Activated CD4-positive, CD25-positive, alpha-beta regulatory T cell (primary cell): ENCODE measurements at places on chromosomes 3 and 15.

DNA sequence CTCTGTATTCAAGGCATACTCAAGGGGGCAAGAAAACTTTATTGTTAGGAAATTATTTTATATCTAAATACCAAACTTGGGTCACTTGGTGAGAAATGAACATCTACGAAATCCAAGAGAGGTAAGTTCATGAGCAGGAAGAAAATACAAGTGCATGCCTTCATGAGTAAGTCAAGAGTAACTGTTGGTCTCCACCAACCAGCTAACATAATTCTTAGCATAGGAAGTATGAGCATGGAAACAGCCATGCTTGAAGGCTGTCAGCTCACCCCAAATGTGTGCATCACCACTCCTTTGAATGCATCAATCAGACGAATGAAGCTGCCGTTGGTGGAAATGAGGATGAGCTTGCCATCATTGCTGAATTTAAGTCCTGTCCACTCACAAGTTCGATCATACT, 13.9 kb downstream of the PPM1M start:
- DNase-seq = no peak

DNA sequence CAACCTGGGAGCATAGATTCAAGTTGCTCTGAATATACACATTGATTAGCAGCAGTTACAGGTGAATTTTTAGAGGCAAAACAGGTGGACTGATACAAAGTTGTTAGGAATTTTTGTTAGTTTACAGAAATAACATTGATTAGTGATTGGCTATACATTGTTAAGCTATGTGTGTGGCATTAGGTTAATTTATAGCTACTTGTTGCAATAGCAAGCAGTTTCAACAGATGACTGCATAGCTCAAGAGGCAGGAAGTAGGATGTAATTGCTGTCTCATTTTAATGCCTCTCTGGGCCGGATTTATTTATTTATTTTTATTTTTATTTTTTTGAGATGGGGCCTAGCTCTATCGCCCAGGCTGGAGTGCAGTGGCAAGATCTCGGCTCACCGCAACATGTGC, 99.7 kb downstream of the TCF12 start:
- DNase-seq = no peak

DNA sequence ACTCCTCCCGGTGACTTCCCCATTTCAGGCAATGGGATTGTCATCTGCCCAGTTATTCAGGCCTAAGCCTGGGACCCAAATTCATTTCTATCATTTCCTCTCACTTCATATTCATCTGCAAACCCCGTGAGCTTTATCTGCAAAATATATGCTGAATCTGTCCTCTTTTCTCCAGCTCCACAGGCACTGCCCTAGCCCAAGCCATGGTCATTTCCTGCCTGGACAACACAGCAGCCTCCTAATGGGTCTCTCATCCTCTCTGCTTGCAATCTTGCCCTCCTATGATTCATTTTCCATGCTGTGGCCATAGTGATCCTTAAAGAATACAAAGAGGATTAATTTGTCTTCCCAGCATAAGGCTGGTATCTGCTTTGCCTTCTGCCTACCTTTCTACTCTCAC, 6.1 kb downstream of the RBP2 start:
- DNase-seq = no peak

- DNase-seq = no peak
Measured at GRCh38 chr3:112746675-112747280, 99.9 kb downstream of the CD200R1L start.

DNA sequence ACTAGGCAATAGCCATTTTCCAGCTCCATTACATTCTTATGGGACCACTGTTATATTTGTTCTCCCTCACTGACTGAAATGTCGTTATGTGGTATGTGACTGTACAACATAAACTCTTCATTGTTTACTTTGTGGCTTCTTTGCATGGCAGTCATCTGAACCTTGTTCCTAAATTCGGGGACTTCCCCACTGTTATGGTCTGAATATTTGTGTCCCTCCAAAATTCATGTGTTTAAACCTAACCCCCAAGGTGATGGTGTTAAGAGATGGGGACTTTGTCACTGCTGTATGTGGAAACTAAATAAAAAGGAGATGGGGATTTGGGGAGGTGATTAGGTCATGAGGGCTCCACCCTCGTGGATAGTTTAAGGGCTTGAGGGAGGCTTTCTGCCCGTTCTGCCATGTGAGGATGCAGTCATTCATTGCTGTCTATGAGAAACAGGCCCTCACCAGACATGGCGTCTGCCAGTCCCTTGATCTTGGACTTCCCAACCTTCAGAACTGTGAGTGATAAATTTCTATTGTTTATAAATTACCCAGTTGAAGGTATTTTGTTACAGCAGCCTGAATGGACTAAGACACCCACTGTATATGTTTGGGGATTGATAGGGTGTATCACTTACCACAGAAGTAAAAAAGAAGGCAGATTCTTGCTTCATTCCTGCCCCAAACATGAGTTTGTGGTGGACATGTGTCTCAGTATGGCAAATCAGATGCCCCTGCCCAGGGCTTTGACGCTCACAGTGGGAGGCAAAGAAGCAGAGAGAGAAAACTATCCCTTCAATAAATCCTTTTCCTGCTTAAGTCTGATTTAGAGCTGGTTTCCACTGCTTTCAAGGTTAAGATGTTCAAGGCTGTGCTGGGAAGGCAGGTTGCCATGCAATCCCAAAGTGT, 138.0 kb upstream of the UBE2E1 start:
- DNase-seq = no peak

DNA sequence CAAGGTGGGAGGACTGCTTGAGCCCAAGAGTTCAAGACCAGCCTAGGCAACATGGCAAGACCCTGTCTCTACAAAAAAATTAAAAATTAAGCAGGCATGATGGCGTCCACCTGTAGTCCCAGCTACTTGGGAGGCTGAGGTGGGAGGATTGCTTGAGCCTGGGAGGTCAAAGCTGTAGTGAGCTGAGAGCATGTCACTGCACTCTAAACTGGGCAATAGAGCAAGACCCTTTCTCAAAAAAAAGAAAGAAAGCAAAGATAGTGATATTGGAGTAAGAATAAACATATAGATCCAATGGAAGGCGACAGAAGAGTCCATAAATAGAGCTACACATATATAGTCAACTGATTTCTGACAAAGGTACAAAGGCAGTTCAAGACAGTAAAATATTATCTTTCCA, 21.3 kb upstream of the ANKRD28 start:
- no peak for DNase-seq

- DNase-seq = no peak
Measured at GRCh38 chr15:97168704-97169475, 791.6 kb upstream of the ARRDC4 start.

DNA sequence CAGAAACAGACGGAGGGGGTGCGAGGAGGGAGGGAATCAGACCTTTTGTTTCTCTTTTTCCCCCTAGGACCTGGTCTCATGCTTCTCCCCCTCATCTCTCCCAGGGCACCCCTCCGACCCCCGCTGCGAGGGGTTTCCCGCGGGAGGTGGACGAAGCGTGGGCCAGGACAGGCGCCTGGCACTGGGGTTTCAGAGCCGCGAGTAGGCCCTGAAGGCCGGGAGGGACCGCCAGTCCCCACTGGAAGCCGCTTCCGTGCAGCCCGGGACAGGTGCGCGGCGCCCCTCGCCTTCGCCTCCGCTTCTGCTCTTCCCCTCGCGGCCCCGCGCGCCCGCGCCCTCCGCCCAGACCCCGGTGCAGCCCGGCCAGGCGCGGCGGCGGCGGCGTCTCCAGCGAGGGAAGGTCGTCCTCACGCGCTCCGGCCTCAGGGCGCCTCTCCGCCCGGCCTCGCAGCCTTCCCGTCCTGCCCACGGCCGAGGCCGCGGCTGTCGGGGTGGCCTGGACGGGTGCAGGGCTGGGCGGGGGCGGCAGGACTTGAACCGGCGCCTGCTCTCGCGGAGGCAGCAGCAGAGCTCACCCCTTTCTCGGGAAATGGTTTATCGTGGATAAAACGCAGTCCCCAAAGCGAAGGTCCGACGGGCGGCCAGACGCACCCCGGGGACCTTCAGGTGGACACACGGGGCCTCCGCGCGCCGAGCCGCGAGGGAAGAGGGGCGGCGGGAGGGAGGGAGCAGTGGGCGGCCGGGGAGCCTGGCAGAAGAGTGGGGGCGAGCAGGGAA, 31.5 kb upstream of the ADAMTS17 start:
- DNase-seq = no peak

DNA sequence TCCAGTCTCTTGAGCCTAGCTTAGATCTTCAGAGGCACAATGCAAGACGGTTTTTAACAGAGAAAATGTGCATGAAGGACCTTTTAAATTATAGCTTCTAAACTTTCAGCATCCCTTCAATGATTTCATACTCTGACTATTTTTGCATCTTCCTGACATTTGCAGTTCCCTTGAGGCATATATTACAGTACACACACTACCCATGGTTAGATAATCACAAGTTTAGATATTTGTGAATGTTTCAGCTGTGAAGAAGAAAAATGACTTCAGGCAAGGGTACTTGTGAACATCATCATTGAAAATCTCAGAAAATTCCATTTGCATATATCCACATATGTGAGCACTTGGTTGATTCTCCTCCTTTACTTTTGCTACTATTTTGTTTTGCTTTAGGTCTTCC, 341.5 kb downstream of the ROBO2 start:
- no peak for DNase-seq

GRCh38 chr3:139202226-139202958, 141.4 kb upstream of the MRPS22 start:
- DNase-seq = no peak

DNA sequence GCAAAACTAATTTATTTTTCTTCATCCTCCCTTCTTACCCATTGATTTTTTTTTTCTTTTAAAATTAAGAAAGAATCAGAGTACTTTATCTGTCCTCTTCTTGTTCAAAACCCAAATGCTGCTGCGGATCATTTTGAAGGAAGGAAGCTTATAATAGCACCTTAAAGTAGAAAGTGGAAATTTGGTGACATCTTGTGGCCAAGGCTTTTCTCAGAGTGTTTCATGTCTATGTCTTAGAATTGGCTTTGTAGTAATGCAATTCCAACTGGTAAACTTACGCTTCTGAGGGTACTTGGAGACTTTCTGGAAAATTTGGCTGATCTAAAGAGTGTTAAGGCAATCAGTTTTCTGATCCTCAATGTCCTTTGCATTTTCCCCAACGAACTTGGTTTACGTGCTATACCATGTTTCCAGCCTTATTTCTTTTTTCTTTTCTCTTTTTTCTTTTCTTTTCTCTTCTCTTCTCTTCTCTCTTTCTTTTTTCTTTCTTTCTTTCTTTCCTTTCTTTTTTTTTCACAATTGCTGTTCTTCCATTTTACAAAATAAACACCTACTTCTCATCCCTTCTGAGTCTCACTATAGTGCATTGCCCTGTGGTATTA, 30.7 kb downstream of the C3orf38 start:
- no peak for DNase-seq

DNA sequence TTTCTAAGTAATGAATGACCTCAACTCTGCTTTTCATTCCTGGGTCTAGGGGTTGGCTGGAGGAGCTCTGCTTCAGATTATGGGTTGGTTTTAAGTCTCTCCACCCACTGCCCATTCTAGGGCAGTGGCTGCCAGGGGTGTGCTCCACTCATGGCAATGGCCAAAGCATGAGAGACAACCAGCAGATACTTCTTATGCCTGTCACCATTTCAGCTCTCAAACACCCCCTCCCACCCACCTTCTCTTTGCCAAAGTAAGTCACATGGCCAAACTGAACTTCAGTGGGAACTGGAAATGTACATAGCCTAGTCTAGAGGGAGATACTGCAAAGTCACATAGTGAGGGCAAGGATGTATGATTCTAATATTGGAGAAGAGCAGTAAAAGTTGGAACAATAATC, 285.3 kb downstream of the RPLP1 start:
- DNase-seq = no peak

DNA sequence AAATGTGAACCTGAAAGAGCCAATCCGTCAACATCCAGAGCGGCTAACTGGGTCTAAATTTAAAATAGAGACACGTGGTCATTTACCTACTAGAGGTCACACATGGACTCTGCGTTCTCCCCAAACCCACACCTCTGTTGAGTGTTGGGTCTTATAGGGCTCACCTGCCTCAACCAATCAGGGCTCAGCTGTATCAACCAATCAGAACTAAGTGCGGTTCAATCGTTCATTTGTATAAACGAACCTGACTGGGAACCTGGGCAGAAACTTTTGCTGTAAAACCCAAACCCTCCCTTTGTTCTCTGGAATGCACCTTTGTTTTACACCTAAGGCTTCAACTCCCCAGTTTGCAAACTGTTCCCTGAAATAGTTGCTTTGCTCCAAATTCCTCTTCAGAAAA, 8.9 kb downstream of the DNAAF4 start:
- DNase-seq = no peak

DNA sequence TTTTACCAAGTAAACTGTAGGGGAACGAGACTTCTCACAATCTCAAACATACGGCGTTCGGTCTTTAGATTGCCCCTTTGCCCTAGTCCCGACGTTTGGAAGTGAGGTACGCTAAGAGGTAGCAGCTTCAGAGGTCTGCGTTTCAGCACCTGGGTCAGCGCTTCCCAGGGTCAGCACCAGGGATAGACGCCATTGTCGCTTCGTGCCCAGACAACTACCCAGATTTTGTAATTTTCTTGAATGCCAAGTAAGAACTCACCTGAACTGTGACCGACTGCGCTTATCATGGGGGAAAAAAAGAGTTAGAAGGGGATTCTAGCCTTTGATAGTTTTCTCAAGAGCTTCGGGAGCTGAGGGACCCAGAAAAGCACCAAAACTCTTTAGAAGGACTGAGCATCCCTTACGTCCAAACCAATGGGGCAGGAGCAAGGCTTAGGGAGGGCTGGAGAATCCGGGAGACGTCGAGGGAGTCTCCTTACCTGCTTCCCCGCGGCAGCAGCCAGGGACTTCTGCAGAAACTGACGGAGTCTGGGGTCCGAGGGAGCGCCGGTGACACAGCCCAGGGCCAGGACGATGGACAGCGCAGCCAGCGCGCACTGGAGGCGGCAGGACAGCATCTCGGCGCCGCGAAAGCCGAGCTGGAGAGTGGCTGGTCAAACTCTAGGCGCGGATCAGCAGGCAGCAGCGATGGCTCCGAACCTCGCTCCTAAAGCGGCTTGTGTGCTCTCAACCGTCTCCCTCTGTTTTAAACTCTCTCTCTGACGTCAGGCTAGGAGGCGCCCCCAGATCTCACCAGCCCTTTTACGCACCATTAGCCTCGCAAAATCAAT, at the start of gene SST:
SST (minus strand) TSS at position 720 of the 830 bp plus-strand sequence; CDS start at position 617, 103 bp downstream.
- DNase-seq = no peak

- no peak for DNase-seq
Measured at GRCh38 chr15:80822676-80823075, 43.5 kb downstream of the CEMIP start.

DNA sequence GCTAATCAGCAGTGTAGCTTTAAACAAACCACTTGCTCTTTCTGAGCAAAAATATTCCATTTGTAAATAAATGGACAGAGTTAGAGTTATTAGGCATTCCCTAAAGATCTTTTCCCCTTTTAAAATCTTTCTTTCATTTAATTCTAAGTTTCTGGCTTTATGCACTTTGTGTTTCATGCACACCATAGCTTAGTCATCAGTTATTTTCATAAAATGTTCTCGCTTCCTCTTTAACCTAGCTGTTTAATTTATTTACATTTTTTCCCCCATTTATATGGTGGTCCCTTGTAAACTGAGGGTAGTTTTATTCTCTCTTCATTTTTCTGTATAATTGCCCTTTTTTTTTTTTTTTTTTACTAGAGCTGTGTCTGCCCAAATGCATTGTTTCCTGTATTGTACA, 315.0 kb upstream of the LRRFIP2 start:
- no peak for DNase-seq
